Left ventricle myocardium superior (tissue), 1 donor: ENCODE measurements at places on chromosomes 13 and 19. TPM values are rescaled to one million over a fixed set of nuclear protein-coding genes. Genes with fewer than 3 reads are reported as not detected.

DNA sequence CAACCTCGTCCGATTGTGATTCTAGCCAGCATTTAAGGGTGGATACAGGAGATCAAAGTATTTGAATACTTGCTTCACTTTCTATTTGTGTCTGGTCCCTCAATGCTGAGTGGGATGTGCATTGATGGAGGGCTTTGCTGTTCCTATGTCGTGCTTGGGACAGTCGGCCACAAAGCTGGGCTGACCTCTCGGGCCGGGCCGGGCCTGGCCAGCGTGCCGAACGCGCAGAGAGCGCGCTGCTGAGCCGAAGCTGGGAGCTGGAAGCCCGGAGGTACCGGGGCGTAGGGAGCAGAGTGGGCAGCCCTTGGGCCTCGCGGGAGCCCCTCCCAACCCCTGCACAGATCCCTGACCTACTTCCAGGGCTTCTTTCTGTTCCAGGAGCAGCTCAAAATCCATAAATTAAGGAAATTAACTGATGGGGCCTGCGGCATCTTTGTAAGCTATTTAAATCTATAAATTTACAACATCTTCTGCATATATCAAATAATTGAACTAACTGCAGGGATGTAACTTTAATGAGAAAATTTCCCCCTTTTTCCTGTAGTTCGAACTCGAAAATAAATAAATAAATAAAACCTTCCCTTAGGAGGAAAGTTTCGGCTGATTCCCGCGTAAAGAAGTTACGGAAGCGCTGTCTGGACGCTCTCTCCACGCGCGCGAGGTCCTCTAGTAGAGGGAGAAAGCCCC, 1.8 kb upstream of the KCTD15 start:
- DNase-seq, result peak; percentile 69

DNA sequence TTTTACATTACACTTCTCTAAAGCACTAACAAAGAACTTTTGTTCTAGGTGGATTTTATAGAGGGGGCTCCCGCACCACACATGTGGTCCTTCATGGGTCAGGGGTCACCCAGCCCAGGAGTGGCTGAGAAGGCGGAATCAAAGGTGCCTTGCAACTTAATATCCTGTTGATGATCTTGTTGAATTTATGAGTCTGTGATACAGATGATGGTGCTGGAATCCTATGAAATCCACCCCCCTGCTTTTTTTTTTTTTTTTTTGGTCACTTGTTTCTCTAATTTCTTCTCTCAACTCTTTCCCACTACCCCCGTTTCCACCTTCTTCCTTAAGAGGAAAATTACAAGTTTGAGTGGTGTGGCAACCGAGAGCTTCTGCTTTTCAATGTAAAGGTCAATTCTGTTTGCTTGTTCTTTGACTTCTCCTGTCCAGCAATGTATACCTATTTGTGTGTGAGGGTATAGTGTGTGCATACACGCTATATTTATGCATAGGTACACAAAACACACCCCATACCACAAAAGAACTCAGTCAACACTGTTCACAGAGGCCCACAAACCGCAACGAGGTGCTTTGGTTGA, 4.2 kb upstream of the ZIC2 start:
- no peak for DNase-seq

- DNase-seq, result no peak
Observed at GRCh38 chr13:75739244-75739868, 103.2 kb downstream of the LMO7 start.

ATP4B gene
- not detected for total RNA-seq

FFAR2 gene
- total RNA-seq, result 0.27 TPM

MATK gene
- total RNA-seq, result 0.62 TPM

- no peak for DNase-seq
Observed at GRCh38 chr13:40235160-40235796, 431.2 kb downstream of the FOXO1 start.

- DNase-seq, result peak; percentile 30
Observed at GRCh38 chr13:101415358-101416174, 742 bp downstream of the NALCN start.

NCAN gene
- not detected for total RNA-seq

DNA sequence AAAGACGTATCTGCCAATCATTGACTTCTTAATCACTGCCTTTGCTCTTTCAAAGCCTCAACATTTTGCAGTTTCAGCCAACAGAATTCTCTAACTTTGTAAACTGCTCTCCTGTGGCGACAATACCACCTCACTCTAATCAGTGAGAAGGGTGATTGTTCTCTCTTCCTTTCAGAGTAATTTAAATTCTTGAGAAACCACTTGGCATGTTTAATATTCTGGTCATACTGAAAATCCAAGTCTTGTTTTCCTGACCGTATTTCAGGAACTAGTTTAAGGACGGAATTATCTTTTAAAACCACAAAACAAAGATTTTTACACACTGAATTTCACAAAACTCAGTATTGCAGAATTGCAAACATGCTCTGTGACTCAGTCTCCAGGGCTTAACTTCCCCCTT, 5.2 kb upstream of the CDC16 start:
- no peak for DNase-seq

- no peak for DNase-seq
Observed at GRCh38 chr13:25691654-25692053, 319.9 kb downstream of the ATP8A2 start.

- DNase-seq, result no peak
Observed at GRCh38 chr19:13401388-13401787, 104.9 kb downstream of the CACNA1A start.

DNA sequence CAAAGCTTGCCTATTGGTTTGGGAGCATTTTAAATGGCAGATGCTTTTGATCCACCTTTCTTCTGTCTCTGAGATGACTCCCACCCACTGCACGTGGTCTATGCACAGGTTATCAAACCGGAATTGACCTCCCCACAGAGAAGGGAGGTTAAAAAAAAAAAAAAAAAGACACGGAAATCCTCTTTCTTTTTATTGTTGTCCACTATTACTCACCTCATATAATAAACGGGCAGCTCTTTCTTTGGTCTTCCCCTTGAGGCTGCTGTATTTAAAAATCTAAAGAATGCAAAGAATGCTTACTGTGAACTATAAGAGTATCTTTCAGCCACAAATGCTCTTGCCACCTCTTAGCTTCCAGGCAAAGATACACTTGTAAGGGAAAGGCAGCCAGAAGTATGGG, 329.7 kb downstream of the NDFIP2 start:
- no peak for DNase-seq

DNA sequence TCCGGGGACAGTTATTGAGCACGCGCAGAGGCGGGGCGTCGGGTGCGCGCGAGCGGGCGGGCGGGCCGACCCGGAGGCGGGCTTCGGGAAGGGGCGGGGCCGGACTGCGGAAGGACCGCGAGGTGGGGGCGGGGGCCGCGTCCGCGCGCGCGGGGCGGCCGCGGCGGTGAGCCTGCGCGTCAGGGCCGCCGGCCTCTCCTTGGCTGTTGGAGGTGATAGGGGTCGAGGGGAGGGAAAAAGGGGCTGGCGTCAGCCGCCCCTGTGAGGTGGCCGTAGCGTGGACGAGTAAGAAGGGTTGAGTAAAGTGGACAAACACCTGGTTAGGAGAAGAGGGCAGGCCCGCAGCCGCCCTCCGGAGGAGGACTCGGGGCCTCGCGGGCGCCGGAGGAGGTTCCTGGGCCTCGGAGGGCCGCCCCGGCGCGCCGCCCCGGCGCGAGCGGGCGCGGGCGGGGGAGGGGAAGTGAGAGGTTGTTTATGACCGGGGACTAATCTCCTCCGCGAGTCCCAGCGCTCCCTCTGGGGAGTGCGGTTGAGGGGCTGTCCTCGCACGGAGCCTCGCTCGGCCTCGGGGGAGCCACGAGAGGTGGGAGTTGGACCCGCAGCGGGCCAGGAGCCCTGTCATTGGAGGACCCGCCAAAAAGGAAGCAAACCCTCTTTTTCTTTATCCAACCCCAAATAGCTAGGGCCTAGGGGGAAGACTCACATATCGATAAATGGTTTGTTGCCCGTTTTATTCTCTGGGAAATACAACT, 547 bp upstream of the INTS6 start:
- peak; percentile 92 for DNase-seq

DNA sequence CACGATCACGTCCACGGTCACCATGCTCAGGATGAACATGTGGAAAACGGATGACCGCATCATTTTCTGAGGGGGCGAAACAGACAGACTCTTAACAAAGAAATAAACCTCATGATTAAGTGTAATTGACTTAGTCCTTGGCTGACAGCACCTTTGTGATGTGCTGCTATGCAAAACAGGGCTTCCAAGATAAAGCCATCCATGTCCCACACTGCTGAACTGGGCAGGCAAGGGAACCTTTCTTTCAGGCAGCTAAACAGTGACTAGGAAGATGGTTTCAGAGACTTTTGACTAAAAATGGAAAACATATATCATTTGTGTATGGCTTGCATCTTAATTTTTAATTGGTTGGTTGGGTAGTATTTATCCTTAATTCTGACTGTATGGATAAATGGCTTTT, 157.8 kb downstream of the NALCN start:
- DNase-seq, result no peak

DNA sequence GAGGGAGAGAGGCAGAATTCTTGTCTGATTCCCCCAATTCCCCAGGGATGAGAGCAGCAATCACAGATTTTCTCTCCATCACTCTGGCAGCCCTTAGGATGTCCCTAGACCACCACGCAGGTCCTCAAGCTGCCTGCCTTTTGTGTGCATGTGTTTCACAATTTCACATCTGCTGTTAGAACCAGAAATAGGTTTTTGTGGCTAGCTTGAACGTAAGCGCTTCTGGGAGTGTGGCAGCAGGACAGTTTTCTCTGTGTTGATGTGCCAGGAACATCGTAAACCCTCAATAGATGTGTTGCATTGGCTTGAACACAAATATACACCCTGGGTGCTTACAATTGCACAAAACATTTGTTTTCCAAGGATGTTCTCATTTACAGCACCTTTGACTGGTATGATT, 78.8 kb upstream of the TMTC4 start:
- DNase-seq, result no peak

DNA sequence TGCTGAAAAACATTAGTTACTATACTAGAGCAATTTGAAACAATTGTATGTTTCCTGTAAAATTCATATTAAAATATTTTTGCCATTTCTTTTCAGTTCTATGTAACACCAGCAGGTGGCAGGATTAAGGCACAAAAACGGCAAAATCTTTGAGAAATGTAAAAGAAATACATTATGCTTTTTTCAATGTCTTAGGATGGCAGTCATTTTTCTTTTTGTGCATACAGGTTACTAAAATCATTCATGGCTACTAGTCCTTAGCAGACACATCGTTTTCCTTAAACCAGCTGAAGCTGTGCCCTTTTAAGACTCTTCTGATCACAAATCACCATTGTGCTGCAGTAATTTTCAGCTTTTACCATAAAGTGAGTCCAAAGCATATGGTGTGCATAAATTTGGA, 800.7 kb upstream of the SLITRK5 start:
- no peak for DNase-seq

GRCh38 chr13:21343659-21344058, 115.4 kb downstream of the ZDHHC20 start:
- no peak for DNase-seq

KIR3DL2 gene
- total RNA-seq, result not detected
